ENCODE measurements at places on chromosomes 7 and 10.
A peak's percentile ranks its signal among the peaks of the same experiment; 100 is the strongest.

GRCh38 chr10:105993609-105994008 is 1170.9 kb downstream of the SORCS1 start:
- no peak for DNase-seq

- peak; percentile 34 for DNase-seq
These were observed 566 bp downstream of the ZNF789 start for GRCh38 chr7:99473315-99473596.

DNA sequence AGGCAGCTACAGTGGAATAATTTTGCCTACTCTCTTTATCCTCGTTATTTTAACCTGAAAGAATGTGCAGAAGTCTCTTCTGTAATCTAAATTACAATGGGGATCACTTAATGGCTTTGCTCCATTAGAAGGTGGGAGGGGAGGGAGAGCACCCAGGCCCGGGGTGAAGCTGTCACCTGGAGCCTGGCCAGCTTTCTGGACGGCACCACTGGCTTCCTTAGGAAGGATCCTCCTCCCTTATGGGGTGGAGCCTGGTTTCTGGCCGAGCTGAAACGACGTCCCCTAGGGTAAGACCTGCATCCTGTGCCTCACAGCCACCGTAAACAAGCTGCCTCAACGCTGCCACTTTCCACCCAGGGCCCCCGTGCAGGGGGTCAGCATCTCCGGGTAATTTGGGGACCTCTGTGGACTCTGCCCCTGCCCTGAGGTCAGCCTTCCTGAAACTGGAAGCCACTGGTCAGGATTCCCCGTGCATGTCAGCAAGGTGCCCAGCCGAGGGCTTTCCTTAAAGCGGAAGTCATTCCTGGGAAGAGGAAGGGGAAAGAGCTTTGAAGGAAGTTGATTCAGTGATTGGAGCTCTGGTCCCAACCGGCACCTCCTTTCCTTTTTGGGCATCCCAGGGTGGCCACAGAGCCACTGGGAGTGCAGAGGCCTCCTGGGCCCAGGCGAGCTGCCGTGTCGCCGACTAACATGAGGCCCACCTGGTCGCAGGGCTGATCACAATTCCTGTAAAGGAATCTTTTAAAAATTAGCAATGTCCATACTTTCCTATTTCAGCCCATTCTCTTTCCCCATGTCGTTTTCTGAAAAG is 569.1 kb downstream of the DNAJB6 start:
- no peak for DNase-seq

DNA sequence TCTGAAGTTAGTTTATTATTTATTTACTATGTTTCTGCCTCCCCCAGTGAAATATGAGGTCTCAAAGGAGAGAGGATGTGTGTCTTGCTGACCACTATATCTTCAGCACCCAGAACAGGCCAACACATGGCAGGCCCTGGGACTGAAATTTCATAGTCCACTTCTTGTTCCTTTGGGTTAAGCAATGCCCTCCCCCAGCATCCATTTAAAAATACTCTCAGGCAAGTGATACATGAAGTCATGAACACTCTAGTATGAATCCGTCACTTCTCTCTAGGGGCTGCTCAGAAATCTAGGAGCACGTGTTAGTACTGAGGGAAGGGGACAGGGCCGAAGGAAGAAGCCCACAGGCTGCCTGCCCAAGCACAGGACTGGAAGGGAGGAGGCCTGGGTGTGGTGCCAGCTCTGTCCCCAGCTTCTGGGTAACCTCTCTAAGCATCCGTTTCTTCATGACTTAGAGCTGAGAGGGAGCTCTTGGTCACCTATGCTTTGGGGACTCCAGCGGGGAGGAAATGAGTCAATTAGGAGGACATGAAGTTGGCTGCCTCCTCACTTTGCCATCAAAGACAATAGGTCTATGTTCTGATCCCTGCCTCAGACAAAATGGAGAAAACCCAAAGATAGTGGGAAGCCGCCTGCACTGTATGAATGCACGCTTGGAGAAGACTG is 119.2 kb downstream of the KCNMA1 start:
- DNase-seq = no peak

DNA sequence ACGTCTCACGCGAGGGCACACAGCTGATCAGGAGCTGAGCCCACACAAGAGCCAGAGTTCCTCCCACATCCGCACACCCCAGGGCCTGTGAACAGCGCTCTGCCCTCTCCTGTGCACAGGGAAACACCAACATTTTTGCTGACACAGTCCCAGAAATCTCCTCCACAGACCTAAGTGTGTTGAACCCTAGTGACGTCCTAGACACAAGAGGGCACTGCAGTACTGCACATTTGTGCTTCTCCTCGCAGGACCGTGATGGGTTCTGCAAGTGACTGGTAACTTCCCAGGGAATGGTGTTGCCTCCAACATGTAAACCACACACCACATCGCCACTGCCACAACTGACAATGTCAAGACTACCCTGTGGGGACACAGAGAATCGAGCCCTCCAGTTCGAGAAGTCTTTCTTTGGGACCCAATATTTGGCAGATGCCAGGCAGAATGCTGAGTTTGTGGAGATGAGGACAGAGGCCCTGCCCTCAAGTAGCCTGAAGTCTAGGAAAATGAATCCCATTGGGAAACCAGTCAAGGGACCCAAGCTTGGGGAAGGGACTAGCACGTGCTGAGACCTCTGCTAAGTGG is 170.3 kb downstream of the PAXIP1 start:
- peak; percentile 4 for DNase-seq

- peak; percentile 96 for DNase-seq
These were observed 49.3 kb downstream of the CAMK2B start for GRCh38 chr7:44275957-44276570.

DNA sequence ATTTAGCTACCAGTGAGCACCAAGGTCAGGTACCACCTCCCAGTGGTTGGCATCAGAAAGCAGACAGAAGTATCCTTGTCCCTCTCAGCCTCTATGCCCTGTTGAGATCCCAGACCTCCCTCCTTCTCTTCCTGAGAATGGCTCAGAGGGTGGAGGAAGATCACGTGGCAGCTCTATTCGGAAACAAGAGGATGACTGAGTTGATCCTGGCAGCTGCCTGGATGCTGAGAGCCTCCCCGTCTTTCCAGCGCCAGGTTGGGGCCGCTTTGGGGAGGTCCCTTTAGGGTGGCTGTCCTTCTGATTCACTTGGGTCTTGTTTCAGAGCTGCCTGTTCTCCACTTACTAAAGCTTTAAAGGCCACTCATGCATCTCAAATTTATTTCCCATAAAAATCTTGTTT is 36.9 kb upstream of the NPFFR1 start:
- DNase-seq = no peak

- DNase-seq = no peak
These were observed 27.6 kb upstream of the PLPP4 start for GRCh38 chr10:120429395-120429794.

DNA sequence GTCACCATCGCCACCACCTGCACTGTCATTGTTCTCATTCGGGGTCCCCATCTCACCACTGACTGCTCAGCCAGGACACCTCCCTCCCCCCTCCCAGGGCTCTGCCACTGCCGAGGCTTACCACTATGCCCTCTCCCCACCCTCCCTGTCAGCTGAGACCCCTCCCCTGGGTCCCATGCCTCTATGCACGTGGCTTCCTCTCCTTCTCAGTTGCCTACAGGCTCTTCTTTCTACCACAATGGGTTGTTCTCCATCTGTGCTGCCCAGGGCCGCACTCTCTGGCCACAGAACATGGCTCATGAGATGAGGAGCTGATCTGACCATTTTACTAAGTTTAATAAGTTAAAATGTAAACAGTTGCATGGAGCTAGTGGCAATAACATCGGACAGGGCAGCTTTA is 16.1 kb upstream of the EN2 start:
- no peak for DNase-seq

DNA sequence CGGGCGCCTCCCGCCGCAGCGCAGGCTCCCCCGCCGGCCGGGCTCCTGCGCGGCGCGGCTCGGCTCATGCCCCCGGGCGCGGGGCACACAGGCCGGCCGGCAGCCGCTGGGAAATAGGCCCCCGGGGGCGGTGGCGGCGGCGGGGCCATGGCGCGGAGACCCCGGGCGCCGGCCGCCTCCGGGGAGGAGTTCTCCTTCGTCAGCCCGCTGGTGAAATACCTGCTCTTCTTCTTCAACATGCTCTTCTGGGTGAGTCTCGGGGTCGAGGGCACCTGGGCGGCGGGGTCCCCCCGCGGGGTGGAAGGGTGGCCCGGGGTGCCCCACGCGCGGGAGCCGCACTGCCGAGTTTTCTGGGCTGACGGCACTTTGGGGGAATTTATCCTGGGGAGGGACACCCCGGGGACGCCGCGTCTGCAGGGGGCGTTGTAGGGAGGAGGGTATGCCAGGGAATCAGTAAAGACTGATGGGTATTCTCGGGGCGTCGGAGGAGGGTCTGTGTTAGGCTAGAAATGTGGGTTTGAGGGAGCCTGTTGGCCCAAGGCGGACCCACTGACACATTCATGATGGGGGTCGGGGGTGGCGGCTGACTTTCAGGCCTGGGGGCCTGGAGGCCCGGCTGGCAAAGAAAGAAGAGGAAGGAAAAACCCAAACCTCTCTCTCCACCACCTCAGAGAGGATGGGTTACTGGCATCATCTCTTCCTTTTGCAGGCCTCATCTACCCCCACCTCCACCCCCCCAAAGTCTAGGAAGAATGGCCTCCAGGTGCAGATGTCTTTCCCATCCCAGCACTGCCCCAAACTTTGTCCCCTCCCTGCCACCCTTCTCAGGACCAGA is 544 bp downstream of the TSPAN33 start:
- DNase-seq = peak; percentile 39

DNA sequence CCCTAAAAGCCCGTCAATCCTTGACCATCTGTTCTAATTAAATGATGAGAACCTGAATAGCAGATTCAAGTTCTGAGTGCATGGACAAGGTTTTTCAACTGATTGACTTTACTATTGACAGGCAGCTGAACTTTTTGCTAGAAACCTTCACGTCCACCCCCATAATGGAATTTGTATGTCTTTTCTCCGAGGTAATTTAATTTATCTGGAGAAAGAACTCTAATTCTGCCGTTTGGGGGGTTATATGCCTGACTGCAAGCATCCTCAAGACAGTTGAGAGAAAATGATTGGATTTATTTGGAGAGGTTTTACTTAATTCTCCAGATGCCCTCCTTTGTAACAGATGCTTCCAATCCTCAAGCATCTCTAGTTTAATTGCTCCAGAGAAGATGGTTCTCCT is 1053.4 kb upstream of the AUTS2 start:
- peak; percentile 95 for DNase-seq

DNA sequence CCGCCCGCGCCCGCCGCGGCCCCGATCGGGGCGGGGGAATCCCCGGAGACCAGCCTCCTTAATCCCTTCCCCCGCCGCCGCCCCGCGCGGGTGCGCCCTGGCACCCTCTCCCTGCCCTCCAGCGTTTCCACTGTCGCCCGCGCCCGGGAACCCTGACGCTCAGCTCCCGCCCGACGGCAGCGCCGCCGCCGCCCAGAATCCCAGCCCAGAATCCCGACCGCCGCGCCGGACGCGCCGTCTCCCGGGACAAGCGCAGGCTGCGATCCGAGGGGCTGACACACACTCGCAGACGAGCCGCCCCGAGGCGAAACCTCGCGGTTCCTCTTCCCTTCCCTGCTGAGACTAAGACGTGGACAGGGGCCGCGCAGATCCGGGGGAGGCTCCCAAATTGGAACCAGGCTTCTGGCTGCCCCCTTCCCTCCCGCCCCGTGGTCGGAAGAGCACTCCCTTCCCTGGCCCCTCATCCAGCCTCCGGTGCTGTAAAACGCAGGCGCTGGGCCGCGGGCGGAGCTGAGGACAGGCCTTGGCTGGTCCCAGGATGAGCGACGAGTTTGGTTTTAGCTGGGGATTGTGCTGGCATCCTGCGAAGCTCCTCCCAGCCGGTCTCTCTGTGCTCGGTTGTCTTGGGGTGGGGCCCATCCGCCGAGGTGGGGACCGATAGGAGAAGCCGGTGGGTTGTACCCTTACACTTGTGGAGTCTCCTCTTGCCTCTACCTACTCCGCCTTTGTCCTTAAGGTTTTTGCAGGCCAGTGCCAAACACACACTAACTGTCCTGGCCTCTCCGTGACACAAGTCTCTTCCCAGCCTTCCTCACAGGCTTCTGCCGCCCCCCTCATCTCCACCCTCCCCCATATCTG is 1.1 kb downstream of the MARVELD1 start:
- DNase-seq = peak; percentile 62

GRCh38 chr10:21527598-21528235 is 2.2 kb upstream of the SKIDA1 start:
- peak; percentile 55 for DNase-seq

DNA sequence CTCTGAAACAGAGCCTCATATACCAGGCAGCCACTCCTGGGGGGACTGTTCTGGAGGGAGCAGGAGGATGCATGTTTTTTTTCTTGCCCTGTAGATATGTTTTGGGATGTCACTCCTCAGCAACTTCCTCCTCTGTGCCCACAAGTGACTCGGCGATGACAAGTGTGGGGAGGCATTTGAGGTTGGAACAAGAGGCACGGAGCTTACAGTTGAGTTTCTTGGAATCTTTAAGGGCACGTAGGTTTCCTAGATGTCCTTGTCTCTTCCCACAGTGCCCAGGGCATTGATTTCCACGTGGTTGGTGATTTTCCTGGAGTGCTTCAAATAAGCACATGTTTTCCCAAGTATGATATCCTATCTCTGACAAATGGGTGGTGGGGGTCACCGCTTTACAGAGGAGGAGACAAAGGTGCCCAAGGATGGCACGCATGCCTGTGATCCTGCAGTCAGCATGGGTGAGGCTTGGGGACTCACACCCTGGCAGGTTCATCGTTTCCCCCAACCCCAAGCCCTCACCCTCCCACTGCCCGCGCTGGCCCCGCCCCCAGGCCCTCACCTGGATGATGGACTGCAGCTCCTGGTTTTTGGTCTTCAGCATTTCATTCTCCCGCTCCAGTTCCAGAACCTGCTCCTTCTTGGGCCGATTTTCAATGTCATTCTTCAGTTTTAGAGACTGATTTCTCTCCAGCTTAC is 95.2 kb upstream of the GNA12 start:
- DNase-seq = no peak

DNA sequence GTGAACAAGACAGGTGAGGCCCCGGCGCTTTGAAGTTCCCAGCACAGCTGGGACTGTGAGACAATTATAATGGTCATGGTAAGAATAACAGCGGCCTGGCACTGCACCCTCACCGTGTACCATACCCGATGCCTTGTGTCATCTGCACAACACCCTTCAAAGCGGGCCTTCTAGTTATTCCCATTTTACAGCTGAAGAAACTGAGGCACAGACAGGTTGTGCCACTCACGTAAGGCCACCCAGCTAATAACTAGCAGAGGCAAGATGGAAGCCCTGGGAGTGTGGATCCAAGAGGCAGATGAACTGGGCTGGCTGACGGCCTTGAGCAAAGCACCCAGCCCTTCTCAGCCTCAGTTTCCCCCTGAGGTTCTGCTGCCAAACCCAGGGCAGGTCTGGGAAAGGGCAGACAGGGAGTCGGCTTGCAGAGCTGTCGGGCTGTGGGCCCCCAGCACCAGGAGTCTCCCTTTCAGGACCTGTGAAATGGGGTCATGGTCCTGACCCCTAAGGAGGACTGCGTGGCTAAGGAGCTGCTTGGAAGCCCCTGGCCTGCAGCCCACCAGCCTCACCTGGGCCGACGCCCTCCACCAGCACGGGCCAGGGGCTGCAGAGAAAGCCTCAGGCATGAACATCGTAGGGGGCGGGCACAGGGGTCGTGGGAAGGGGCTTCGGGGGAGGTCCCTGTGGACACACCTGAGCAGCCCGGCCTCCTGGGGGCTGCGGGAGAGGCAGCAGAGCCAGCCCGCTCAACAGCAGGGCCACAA is 15.3 kb upstream of the LFNG start:
- no peak for DNase-seq

- no peak for DNase-seq
These were observed 31.8 kb downstream of the SMURF1 start for GRCh38 chr7:99112097-99112496.

GRCh38 chr10:53403688-53404087 is 631.1 kb upstream of the MBL2 start:
- peak; percentile 25 for DNase-seq

GRCh38 chr10:27816320-27816719 is 70.7 kb upstream of the MKX start:
- DNase-seq = no peak

Data from NCI-H82 (cell line).